ENCODE measurements at places on chromosomes 4 and X. TPM values are rescaled to one million over a fixed set of nuclear protein-coding genes. Genes with fewer than 3 reads are reported as not detected.

- no peak for DNase-seq
Measured at GRCh38 chrX:18725310-18725943, 18.0 kb downstream of the PPEF1 start.

The C4orf50 gene
- total RNA-seq, result not detected

DNA sequence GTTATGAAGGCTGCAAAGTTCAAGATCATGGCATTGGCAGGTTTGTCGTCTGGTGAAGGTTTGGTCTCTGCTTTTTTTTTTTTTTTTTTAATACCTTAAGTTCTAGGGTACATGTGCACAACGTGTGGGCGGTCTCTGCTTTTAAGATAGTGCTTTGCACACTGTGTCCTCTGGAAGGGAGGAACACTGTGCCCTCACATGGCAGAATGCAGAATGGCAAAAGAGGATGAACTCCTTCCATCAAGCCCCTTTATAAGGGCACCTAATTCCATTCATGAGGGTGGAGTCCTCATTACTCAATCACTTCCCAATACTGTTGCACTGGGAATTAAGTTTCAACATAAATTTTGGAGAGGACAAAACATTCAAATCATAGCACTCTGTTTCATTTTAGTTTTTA lies 101.4 kb downstream of the GLRA2 start:
- DNase-seq, result no peak

The KLHL4 gene
- total RNA-seq, result not detected

DNA sequence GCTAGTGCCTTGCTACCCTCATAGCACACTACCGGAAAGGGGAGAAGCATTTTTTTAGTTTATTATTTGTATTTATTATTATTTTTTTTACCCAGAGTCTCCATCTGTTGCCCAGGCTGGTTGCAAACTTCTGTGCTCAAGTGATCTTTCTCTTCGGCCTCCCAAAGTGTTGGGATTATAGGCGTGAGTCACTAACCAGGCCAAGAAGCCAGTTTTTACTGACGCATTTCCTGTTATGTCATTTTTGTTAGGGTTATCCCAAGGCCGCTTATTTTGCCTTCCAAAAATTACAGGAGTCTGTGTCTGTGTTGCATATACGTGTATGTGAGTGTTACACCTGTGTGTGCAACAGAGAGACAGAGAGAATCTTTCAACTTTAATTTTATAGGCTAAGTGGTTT lies 404.5 kb downstream of the GBA3 start:
- DNase-seq, result no peak

The ASMT gene
- total RNA-seq, result 0.54 TPM

- DNase-seq, result no peak
Measured at GRCh38 chrX:3711331-3711917, 2.0 kb downstream of the PRKX start.

DNA sequence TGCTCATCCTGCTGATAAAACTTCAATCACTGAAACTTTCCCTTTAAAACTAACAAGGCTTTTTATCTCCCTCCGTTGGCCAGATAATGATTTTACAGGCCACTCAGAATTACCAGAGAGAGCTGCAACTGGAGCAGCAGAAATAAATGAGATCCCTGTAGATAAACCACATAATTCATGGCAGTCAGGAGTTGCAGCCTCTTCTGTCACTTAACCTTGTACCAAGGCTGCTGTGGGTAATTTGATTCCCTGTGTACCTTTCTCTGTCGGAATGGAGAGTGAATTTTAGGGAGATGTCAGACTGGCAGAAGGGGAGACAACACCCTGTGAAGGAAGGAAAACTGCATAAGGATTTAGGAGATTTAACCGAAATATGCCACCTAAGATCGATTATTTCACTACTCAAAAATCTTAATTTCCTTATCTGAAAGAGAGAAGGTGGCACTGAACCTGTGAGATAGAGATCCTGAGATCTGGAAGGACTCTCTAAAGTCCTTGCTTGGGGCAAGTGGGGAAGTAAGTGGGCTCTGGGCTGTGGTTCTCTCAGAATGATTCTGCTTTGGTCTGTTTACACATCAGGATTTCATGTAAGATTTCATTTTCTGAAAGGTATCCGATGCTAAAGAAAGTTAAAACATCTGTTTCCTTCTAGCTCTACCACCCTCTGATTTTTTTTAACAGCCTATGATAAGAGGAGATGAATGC lies 14.3 kb upstream of the TSPAN5 start:
- DNase-seq, result no peak

The PSAPL1 gene
- total RNA-seq, result not detected

DNA sequence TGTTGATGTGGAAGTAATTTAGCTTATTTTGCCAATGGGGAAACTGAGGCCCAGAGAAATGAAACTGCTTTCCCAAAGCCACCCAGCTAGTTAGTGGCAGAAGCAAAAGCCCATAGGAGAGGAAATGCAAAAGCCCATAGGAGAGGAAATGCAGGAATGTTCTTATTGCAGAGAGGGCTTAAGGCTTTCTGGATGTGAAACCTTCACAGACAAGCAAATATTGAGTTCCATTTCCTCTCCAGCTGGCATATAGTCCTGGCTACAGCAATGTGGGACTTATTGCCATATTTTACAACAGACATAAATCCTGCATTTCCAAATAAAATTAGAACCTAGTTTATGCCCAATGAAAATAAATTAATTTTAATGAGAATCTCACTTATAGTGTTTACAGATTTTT lies 69.7 kb downstream of the TMEM154 start:
- no peak for DNase-seq

The CLNK gene
- total RNA-seq, result 0.35 TPM

- DNase-seq, result no peak
Measured at GRCh38 chr4:19883841-19884240, 367.9 kb upstream of the SLIT2 start.

DNA sequence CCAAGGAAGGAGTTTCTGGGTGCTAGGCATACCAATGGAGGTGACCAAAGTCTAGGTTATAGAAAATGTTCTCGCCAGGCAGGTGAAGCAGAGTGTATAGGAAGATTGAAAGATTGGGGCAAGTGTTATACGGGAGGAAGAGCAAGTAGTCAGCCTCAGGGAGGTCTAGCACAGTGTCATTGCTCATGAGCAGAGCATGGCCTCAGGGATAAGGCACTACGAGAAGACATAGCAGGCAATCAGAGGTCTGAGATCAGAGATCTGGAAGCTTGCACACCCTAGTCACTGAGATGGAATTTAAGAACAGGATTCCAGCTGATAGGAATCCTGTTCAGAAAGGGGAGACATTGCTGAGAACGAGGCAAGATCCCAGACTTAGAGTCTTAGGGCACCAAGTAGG lies 350.0 kb upstream of the CASK start:
- no peak for DNase-seq

GRCh38 chrX:66024570-66024969 lies 15.3 kb downstream of the VSIG4 start:
- no peak for DNase-seq

GRCh38 chr4:103207673-103208072 lies 9.5 kb upstream of the CENPE start:
- DNase-seq, result no peak

The INTU gene
- 0.32 TPM for total RNA-seq

- DNase-seq, result no peak
Measured at GRCh38 chrX:131289527-131289926, 421 bp upstream of the IGSF1 start.

The CT83 gene
- not detected for total RNA-seq

DNA sequence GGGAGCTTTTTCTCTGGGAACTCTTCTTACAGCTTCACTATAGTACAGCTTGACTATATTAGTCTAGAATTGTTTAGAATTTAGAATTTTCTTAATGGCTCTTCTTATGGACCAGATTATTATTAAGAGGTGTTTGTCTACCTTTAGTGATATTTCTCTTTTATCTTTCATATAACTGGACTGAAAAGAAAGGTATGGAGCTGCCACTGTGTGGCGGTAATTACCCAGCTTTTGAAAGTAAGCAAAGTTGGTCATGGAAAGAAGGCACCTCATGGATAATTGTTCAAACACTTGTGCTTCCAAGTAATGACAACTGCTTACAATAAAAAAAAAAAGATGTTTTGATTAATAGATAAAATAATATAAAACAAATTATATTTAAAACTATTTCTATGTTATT lies 1112.5 kb downstream of the TECRL start:
- no peak for DNase-seq

- no peak for DNase-seq
Measured at GRCh38 chr4:110107866-110108265, 90.5 kb downstream of the ELOVL6 start.

The UGT2B15 gene
- not detected for total RNA-seq

GRCh38 chrX:50045823-50046222 lies 123.4 kb downstream of the CLCN5 start:
- no peak for DNase-seq

DNA sequence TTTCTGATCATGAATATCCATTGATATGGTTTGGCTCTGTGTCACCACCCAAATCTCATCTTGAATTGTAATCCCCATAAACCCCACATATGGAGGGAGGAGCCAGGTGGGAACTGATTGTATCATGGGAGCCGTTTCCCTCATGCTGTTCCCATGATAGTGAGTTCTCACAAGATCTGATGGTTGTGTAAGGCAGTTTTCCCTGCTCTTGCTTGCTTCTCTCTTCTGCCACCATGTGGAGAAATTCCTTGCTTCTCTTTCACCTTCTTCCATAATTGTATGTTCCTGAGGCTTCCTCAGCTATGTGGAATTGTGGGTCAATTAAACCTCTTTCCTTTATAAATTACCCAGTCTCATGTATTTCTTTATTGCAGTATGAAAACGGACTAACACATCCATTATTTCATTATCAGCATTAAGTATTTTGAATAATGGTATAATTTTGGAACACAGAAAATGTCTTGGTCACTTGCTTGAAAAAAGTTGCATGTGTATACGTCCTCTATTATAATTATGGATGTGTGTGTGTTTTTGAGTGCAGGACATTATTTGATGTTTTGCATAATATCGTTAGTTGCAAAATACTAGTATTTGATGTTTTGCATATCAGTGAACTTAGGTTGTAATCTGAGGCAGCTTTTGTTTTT lies 334.6 kb downstream of the PCDH10 start:
- no peak for DNase-seq

DNA sequence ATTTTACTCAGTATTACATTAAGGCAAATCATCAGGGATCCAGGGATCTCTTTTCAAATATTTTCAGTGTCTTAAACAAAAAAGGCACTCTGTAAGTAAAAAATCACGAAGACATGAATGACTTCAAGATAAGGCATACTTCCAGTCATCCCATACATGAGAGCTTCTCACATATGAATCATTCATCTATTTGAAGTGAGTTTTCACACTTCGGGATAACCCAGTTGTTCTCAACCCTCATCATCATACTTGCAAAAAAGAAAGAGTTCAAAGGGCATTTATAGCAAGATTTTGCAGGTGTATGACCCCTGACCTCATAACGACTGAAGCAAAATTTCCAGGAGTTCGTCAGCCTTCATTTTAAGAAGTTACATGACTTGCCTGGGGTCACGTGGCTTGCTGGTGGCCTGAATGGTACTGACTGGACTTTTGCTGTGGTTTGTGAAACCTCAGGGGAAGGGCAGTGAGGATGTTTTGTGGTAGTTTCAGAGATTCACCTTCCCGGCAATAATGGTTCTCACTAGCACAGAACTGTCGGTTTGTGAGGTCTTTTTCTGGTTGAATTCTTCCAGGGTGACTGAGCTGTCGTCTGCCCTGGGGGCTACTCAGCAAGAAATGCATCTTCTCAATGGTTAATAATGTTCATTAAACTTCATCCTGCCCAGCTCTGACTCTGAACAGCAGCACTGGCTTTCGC lies 115.8 kb upstream of the SHISA3 start:
- no peak for DNase-seq
